ENCODE measurements at places on chromosomes 3 and 15.

GRCh38 chr3:20054549-20054987 lies 14.3 kb downstream of the KAT2B start:
- DNase-seq, result no peak

GRCh38 chr3:49790626-49791411 lies 4.5 kb upstream of the IP6K1 start:
- no peak for DNase-seq

- DNase-seq, result no peak
Measured at GRCh38 chr15:61537337-61537736, 308.2 kb upstream of the RORA start.

- DNase-seq, result no peak
Measured at GRCh38 chr15:79329171-79329611, 18.3 kb downstream of the TMED3 start.

GRCh38 chr3:24290596-24290995 lies 204.1 kb downstream of the THRB start:
- no peak for DNase-seq

GRCh38 chr3:31533169-31534064 lies 692 bp downstream of the STT3B start:
- peak; percentile 84 for DNase-seq

GRCh38 chr3:34973586-34973985 lies 665.7 kb upstream of the ARPP21 start:
- DNase-seq, result no peak

GRCh38 chr15:27725731-27726130 lies 373.4 kb downstream of the OCA2 start:
- no peak for DNase-seq

- no peak for DNase-seq
Measured at GRCh38 chr3:74315291-74315690, 299.2 kb downstream of the CNTN3 start.

Measured in right kidney (tissue), 9 donors.